Fibroblast of skin of abdomen (primary cell): ENCODE measurements at places on chromosomes 1 and 21.

- peak; percentile 83 for DNase-seq
These were observed 37.9 kb upstream of the BTG2 start for GRCh38 chr1:203267347-203267846.

- DNase-seq, result no peak
These were observed 52.6 kb upstream of the TRAPPC10 start for GRCh38 chr21:43959231-43960116.

GRCh38 chr1:161367684-161368400 is at the start of gene CFAP126:
Gene CFAP126, minus strand, starts transcription at chr1:161367876. Its CDS starts 8 bp downstream, at chr1:161367868.
- peak; percentile 31 for DNase-seq

- DNase-seq, result no peak
These were observed 9.5 kb downstream of the DPT start for GRCh38 chr1:168719306-168720111.

GRCh38 chr1:208118841-208119606 is 125.2 kb downstream of the PLXNA2 start:
- no peak for DNase-seq
